ENCODE measurements at places on chromosomes 2 and 18.

GRCh38 chr2:234025466-234025865 is 25.0 kb upstream of the SPP2 start:
- DNase-seq, result no peak

DNA sequence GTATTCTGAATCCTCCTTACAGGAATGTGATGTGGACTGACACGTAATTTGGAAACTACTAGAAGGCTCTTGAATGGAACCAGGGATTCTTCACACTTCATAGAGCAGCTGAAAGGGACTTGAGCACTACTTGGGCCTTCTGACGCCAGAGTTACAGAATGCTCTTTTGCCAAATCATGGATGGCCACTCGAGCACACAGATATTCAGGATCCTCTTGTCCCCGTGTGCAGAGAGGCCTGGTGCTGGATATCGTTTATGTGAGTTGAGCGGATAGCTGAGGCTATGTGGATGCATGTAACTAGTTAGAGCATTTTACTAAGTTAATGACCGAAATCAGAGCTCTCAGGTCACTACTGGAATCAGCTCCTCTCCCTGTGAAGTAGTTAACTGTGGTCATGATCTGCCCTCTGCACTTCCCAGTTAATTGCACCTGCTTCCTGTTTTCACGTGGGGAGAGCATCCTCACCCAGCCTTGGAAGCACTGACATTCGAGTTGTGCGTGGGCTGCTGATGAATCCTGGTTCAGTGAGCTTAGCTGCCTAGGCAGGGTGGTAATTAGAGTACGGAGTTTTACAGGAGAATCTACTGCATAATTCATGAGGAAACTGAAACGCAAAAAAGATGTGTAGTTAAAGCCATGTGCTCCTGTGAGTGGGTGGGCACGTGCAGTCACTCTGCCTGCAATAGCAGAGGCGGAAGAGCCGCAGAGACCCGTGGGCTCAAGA is 5.2 kb upstream of the TPO start:
- no peak for DNase-seq

DNA sequence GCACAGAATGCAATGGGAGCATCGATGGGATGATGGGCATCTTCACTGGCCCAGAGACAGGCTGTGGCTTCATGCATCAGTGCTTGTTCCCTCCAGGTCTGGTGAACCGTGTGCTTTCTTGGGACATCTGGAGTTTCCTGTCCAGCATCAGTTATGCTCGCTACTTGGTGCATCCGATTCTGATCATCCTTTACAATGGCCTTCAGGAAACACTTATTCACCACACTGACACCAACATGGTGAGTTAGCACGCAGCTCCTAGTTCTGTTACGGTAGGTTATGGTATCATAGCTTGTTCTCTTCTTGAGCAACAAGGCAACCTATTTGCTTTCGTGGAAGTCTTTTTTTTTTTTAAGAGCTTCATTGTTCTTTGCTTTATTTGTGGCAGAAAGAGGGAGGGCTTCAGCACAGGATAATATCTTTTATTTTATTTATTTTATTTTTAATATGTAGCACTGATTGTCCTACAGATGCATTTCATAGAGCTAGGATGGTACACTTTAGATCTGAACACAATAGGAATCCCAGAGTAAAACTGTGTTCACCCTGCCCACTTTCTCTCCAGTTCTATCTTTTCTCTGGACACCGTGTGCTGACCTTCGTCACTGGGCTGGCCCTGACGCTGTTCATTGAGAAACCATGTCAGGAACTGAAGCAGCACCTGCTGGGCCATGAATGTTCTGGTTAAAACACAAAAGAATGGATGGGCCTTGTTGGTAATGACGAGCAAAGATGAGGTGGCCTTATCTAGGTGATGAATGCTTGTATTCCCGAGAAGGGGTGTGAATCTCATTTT is 71.2 kb upstream of the SEC11C start:
- no peak for DNase-seq

GRCh38 chr2:73239776-73240175 is 5.7 kb downstream of the CCT7 start:
- no peak for DNase-seq

GRCh38 chr2:223306371-223306770 is 254.4 kb downstream of the KCNE4 start:
- no peak for DNase-seq

Measured in effector CD8-positive, alpha-beta T cell (primary cell).